ENCODE measurements at places on chromosomes 16 and 17.

GRCh38 chr17:77314601-77315000 is 173.8 kb downstream of the SEC14L1 start:
- no peak for DNase-seq

DNA sequence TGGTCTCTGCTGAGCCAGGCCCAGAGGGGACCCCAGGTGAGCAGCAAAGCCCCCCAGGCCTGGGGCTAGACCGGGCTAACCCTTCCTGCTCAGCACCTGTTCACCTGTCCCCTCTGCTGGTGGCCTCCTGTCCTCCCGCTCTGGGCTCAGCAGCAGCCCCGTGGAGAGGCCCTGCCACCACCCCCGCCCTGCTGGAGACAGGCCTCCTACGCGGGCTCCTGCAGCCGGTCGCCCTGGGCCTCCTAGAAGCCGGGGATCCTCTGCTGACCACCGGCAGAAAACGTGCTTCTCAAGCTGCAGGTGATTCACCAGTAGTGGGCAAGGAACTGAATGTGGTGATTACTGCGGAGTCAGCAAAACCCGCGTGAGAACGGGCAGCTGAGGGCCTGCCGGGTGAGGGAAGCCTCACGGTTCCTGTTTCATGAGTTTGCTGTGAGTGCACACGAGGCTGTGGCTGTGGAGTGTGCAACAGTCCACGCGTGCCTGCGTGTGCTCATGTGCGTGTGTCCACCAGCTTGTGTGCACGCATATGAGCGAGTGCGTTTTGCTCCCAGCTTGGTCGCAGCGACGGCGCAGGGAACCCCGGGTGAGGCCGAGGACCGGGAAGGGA is 792 bp downstream of the SECTM1 start:
- no peak for DNase-seq

DNA sequence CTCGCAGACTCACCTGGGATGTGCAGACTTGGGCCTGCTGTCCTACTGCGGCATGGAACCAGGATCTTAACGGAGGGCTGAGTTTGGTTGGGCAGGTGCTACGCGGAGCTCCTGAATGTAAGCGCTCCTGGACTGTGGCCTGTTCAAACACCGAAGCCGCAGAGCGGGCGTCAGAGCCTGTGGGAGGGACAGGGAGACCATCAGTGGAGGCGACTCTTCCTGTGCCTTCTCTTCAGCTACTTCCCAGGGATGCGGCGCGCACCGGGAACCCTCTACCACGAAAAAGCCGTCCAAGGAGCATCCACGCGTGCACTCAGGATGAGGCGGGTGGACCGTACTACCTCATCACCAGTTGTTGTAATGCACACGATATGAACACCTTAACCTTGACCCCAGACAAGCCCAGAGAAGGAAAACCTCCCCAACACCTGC is 2.0 kb downstream of the USP36 start:
- no peak for DNase-seq

DNA sequence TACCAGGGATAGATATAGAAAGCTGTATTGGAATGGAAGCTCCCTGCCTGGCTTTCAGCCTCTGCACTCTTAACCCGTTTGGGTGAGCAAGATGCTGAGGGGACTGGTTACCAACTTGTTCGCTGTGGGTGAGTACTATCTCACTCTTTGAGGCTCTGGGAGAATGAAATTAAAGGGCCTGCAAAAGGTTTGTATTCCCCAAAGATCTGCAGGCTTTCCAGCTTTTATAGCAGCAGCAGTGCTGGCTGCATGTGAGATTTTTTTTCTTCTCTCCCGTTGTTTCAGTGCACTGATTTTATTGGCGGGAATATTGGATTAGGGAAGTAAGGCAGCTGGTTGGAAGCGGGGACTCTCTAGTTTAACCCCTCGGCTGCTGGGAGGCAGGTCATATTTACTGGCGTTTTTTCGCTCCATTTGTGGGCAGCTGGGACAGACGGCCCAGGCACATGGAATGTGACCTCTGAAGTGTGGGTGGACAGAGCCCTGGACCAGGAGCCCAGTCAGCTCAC is 30.9 kb downstream of the C17orf75 start:
- DNase-seq = peak; percentile 16

DNA sequence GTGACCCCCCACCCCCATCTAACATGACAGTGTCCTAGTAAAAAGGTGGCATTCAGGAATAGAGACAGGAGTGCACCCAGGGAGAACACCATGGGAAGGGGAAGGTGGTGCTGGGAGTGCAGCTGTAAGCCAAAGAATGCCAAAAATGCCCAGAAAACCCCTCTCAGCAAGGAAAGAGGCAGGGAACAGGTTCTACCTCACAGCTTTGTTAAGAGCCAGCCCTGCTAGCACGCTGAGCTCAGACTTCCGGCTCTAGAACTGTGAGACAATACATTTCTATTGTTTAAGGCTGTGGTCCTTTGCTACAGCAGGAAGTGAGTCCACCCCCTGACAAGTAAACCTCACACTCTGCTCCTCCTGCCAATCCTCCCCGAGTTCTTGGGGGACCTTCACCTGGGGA is 302.4 kb upstream of the N4BP1 start:
- DNase-seq = no peak

GRCh38 chr17:72759301-72759700 is 333.2 kb downstream of the SLC39A11 start:
- no peak for DNase-seq

DNA sequence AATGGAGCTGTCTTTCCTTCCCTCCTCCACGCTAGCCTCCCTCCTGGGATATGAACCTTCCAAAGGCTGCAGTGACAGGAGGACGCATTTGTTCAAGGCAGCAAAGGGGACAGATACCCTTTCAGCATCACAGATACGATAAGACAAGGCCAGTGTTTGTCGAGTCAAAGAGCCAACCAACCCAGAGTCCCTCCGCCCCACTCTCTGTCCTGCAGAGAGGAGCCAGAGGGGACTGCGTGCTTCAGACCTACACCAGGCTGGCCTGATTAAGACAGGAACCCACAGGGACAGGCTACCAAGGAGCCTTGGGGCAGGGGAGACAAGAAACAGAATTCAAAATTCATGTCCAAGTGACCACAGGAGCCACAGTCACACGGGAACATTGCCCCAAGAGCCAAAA is 72.6 kb upstream of the CDH5 start:
- no peak for DNase-seq

DNA sequence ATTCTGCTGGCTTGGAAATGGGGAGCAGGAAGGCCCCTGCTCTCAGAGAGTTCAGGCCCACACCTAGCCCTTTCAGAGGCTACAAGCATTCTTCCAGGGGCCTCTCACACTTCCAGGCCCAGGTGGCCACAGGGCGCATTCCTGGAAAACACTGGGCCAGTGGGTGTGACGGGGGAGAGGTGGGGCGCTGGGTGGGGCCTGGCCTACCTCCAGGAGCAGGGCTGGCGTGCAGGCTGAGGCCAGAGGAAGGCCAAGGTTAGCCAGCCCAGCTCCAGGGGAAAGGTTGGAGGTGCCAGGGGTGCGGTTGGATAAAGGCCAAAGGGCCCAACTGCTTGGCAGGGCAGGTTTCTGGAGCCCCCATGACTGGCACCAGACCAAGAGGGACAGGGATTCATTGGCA is 198.2 kb downstream of the MAF start:
- no peak for DNase-seq

DNA sequence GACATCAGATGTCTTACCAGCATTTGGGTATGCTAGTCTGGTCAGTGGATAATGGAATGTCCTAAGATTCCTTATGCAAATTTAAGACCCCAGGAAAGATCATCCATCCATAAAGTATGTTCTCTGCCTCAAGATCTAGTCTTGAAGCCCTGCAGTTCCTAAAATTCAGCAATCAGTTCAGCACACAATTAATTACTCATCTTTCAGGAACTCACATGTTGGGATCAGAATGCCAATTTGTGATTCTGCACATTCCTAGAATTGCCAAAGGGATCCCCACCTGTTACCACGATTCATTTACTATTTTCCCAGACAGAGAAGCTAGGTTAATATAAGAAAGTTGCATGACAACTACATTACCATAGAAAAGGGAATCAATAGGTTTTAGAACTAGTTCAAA is 3.2 kb downstream of the OR2C1 start:
- DNase-seq = no peak

DNA sequence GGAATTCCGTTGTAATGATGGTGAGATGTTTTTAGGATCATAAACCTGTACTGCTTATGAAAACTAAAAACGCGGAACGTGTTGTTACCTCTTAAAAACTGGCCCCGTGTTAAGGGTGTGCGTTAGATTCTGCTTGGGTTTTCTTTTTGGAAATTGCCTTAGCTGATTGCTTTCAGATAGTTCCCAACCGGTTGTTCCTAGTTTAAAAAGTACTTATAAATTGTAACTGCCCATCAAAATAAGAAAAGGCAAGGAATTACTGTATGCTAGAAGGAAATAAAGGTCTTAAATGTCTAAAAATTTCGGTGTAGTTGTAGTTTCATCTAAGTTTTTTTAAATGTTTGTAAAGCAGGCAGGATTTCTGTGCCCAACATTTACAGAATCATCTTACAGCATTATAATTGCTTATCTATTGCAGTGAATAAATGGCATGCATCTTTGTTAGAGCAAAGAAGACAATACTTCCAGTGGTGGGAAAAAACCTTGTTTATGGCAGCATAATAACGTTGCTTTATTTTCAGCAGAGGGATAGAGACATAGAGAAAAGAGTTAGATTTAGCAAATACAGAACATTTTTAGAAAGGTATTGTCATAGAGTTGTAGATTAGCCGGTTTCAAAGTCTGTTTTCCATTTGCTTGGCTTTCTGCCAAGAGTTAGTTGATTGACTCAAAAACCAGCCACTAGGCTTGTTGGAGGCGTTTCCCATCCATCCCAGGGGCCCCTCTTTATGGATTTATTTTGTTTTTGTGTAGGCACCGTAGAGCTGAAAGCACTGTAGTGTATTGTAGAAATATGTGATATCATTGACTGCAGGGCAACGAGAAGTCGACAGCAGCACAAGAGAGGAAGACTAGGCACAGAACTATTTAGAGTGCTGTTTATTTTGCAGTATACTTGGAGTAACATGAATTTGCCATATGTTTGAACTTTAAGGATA is 1.7 kb downstream of the PPM1D start:
- DNase-seq = peak; percentile 77

- DNase-seq = no peak
These were observed 10.8 kb upstream of the C16orf95 start for GRCh38 chr16:87327798-87328495.

GRCh38 chr16:79132701-79133100 is 467.8 kb downstream of the MAF start:
- DNase-seq = no peak

DNA sequence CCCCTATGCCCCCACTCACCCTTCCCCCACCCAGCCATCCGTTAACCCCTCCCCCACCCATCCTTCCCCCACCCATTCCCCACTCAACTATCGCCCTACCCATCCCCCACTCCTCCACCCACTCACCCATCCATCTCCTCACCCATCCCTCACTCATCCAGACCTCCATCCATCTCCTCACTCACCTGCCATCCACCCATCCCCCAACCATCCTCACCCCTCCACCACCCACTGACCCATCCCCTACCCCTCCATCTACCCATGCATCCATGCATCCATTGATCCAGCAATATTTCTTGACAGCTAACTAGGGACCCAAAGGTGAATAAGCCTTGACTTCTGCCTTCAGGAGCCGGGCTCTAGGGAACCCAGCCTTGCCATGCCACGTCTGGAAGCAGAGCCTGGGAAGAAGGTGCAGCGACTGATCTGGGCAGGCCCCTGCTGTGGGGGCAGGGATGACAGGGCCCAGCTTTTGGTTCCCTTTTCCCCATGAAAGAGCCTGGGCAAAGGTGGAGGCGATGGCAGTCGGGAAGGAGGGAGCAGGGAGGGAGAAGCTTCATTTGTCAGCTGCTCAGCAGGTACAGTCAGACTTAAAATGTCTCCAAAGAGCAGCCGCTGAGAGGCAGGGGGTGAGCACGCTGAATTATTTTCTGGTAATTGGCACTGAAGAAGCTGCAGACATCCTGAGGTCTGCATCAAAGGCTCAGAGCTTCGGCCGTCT is 23.1 kb upstream of the DOC2B start:
- DNase-seq = no peak

- DNase-seq = no peak
These were observed 7.4 kb upstream of the EEF2K start for GRCh38 chr16:22198547-22199293.

DNA sequence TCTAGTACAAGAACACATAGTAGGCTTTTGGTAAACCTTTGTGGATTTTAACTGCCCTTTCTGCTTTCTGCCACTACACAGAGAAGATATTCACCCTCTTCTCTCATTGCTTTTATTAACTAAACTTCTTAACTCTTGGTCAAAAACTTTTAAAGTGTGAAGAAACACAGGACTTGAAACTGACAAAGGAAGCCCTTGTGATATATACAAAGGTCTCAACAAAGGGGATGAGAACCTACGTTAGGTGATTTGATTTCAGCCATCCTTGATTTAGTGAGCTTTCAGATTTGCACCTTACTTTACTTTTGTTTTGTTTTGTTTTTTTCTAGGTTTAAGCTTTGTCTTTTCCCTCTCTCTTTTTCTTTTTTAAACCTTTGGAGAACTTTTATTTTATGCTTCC is 66.9 kb downstream of the TBX4 start:
- DNase-seq = no peak

DNA sequence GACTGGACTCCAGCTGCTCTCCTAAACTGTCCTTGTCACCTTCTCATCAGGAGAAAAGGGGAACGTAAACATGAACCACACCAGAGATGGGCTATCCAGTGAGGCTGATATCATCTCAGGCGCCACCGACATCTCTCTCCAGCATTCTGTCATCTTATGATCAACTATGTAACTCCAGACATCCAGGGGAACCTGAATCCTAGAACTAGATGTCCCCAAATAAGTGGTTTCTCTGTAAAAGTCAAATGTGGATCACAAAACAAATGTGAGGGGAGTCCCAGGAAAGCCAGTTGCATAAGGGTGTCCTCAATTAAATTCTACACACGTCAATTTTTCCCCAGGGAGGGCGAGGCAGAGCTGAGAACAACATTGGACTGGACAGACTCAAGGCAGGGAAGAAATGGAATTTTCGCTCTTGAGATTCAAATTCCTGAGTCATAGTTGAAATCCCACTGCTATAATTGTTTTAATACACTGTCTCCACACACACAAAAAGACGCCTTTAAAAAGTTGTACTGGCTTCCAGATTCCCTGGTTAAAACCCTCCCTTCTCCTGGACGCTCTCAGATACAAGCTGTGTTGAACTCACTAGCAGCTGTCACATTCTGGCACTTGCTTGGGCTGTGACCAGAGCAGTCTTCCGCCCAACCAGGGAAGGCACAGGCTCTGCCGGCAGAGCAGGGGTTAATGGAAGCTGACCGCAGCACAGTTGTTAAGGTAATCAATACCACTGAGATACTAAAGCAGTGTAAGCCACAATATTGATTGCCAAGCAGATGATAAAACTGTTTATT is 62.6 kb downstream of the ZFHX3 start:
- peak; percentile 62 for DNase-seq

DNA sequence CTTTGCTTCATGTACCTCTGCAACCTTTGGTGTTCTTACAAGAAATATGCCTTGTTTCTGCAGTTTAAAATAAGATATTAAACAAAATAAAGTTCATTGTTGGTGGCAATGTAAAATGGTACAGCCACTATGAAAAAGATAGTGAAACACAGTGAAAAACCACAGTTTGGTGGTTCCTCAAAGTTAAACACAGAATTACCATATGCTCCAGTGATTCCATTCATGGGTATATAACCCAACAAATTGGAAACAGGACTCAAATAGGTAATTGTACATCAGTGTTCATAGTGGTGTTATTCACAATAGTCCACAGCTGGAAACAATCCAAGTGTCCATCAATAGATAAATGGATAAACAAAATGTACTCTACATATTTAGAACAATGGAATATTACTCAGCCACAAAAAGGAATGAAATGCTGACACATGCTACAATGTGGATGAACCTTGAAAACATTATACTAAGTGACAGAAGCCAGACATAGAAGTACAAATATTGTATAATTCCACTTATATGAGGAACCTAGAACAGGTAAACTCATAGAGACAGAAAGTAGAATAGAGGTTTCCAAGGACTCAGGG is 49.2 kb downstream of the CUEDC1 start:
- no peak for DNase-seq
